ENCODE measurements at places on chromosomes 6 and 20.

GRCh38 chr6:169830876-169831275 is 79.5 kb downstream of the ERMARD start:
- DNase-seq: no peak

DNA sequence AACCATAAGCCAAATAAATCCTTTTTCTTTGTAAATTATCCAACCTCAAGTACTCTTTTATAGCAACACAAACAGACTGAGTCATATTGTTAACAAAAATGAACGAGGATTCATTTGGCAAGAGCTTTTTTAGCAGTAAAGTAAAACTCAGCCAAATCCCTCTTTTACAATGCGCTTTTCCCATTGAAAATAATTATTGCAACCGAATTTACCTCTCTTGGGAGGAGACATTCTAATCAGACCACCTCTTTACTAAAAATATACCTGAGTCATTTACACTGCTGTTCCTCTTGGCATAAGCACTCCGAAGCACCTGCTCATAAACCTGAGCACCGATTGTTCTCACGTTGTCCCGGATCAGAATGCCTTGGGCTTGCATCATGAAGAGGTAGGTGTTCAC is 57.4 kb downstream of the B4GALT5 start:
- no peak for DNase-seq

- no peak for DNase-seq
Observed at GRCh38 chr20:51206032-51206662, 183.2 kb upstream of the KCNG1 start.

GRCh38 chr20:51028616-51029212 is 5.8 kb upstream of the KCNG1 start:
- DNase-seq: no peak

DNA sequence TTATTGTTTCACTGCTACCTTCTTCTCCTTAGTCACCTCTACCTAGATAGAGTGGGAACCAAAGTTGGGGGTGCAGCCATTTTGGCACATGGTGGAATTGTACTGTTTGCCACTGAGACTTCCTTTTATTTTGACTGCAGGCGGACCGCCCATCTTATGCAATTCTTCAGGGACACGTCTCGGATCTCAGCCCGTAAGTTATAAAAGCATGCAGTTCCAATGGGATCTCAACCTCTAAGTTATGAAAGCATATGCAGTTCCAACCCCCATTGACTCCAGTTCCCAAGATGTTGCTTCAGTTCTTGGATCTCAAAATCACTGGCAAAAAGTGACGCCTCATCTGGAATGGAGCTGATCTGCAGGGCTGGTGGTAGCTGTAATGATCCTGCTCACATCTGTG is 41.2 kb upstream of the CDH4 start:
- no peak for DNase-seq

GRCh38 chr6:168703990-168704389 is 263.0 kb downstream of the SMOC2 start:
- no peak for DNase-seq

GRCh38 chr6:110886555-110887167 is 12.1 kb downstream of the AMD1 start:
- DNase-seq: no peak

DNA sequence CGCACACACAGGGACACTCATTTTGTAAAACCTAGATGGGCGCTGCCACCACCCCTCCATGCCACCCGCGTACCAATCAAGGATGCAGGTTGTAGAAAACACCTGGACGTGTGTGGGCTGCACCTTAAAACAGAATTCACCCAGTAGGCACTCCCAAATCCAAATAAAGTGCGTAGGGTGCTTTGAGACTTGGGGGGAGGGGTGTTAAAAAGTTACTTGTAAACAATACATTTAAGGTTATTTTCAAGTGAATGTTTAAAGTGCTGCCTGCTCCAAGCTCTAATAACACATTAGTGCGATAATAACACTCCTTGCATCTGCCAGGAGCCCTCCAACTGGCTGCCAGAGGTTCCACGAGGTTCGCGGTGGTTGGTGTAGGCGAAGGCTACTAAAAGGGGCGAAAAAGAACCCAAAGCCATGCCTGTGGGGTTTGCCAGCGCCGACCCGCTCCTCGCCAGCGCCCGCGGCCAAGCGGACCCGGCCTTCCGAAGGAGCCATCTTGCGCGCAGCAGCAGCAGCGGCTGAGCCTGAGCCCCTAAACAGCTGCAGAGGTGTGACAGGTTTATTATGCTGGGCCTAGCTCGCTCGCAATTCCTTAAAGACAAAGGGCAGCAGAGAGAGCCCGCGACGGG is 11.5 kb downstream of the FOXC1 start:
- no peak for DNase-seq

DNA sequence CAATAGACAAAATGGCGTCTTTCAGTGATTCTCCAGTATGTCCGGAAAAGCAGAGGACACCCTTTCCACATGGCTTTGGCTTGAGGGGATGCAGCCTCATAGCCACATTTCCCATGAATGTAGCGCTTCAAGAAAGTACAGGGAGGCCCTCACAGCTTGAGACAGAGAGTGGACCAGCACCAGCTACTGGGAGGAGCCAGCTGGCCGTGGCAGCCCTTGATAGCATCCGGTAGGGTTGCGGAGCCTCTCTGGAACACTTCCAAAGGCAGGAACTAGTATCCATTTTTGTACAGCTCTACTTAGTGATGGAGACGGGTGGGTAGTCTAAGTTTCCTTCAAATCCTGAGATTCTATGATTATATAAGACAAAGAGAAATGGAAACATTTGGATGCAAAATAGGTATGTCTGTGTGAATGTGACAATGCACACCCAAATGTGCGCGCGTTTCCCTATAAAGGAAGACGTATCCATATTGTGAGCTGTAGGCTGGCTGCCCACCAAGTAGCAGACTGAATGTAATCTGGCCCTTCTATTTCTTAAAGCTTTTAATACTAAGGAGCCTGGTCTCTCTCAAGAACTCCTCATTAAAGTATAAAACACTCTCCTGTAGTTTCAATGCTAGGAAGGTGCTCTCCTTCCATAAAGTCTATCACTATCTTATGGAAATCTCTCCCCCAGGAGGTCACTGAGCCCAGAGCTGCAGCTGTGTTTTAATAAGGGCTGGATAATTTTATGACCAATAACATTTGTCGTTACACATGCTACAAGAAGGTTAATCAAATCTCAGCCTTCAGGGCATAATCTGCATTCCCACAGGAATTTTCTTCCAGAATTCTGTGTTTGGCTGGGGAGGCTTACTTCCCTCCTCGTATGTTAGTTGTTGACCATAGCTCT is 74.0 kb downstream of the SOBP start:
- DNase-seq: no peak

DNA sequence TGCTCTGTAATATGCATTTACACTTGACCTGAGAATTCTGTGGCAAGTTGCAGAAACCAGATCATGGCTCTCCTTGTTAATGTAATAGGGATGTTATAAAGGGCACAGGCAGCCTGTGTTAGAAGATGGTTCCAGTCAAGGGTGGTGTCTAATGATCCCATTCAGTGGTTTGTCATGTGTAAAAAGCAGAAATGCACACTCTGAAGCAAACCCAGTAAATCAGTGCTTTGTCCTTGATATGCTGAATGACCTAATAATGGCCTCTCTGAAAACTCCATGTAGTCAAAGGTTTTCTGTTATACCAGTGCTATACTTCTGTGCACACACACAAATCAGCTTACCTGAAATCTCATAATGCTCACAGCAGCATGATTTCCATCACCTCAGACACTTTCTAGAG is 66.2 kb downstream of the SOBP start:
- DNase-seq: no peak

GRCh38 chr6:8852332-8852731 is 417.0 kb upstream of the SLC35B3 start:
- DNase-seq: no peak

DNA sequence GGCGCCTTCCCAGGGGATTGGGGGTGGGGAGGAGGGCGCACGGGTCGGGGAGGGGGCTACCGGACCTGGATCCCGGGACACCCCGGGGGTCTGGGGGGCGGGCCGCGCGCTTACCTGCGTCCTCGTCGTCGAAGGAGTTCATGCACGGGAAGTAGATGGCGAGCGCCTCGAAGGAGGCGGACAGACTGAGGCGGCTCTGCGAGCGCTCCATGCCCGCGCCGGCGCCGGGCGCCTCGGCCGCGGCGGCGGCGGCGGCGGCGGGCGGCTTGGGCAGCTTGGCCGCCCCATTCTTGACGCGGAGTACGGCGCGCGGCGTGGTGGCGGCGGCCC is 320 bp downstream of the RIMS4 start:
- no peak for DNase-seq

DNA sequence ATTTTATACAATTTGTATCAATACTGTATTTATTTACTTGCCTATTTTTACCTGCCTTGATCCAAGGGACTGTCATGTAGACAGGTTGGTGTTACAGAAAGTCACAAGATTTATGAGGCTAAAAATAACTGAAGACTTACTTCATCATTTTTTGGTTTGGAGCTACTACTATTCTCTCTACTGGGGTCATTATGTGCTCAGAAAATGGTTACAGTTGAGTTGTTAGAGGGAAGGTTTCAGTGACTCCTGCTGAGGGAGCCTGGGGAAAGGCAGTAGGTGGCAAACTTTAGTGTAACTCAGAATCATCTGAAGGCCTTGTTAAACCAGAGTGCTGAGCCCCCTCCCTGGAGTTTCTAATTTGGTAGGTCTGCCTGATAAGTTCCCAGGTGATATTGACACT is 118.8 kb downstream of the TINAG start:
- no peak for DNase-seq

GRCh38 chr20:2798814-2799213 is 1.6 kb downstream of the CPXM1 start:
- no peak for DNase-seq

DNA sequence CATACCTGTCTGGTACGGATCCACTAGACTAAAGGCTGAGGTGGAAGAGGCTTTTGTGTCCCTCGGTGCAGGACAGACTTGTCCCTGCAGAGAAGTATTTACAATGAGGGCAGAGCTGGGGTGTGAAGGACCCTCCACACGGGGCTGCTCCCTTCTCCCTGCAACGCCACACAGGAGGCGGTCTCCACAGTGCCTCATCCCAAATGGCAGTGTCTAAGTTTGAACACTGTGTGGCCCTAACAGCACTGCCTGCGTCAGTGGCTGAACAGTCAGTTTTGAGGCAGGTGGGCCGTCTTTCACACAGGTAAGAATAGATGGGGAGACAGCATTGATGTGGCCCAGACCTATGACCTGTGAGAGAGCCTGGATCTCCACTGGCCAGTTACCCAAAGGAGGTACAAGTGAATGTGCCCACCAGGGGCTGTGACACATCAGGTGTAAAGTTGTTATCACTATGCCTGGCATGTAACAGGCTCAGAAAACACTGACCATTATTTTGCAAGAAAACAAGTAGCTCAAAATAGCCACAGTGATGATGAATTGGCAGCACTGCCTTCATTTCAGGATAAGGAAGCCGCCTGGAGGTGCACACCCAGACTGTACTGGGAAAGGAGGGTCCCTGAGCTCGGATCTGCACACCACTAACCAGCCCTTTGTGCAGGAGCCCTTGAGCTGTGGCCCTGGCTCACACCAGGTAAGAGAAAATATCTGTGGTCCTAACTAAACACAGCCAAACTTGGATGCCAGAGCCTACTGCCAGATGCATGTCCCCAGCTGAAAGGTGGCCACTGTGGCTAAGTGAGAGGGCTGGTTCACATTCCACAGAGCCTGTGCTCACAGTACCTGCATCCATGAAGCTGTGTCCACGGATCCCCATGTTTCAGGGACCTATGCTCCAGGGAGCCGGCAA is 246.7 kb downstream of the DLL1 start:
- no peak for DNase-seq

GRCh38 chr6:43770372-43771209 is 580 bp downstream of the VEGFA start:
- DNase-seq: no peak

DNA sequence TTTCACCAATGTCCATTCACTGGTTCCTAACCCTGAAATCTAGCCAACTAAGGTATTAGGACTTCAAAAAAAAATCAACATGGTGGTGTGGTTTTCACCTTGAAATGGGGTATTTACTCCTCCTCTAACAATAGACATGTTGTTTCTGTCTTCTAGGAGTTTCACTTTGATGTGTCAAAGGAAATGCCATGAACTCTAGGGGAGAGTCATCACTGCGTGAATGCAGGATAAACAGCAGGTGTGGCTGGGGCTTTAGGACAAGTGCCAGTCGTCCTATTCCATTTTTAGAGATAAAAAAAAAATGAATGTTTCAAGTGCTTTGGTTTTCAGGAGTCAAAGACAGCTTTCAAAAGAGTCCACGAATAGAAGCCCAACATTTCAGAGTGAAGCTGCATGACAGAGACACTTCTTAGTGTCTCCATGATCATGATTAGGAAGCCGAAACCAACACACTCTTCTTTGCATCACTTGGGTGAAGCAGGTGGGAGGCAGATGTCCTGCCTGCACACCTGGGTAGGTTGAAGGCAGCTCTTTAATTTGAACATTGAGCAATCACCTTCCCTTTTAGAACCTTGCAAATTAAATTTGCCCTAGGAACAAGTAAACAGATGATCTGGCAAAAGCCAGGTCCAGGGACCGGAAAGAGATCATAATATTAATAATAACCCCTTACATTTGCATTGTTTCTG is 328.5 kb upstream of the PRDM1 start:
- no peak for DNase-seq

GRCh38 chr6:14533446-14533845 is 415.9 kb downstream of the CD83 start:
- DNase-seq: no peak

GRCh38 chr20:13960525-13960924 is 29.9 kb downstream of the SEL1L2 start:
- no peak for DNase-seq

DNA sequence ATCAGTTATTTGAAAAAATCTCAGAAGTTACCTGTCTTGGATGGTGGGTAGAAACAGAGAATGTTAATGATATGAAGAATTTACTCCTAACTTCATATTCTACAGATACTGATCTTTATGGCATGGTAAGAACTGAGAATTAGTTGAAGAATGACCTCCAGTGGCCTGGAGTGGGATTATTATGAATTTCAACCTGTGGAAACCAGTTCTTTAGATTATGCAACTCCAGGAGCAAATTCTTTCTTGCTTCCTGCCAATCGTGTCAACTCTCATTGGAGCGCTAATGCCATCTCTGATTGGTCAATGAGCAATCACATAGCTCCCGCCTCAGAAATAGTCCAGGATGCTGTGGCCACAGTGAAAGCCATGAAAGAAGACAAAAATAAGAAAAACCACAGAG is 40.6 kb downstream of the LYRM2 start:
- no peak for DNase-seq

- DNase-seq: no peak
Observed at GRCh38 chr6:144338951-144339700, 54.0 kb downstream of the UTRN start.

- DNase-seq: no peak
Observed at GRCh38 chr6:39843305-39844020, 51.3 kb downstream of the DAAM2 start.

GRCh38 chr6:21111093-21111725 is 482.3 kb upstream of the SOX4 start:
- no peak for DNase-seq

GRCh38 chr6:110327391-110327790 is 30.8 kb downstream of the METTL24 start:
- no peak for DNase-seq

DNA sequence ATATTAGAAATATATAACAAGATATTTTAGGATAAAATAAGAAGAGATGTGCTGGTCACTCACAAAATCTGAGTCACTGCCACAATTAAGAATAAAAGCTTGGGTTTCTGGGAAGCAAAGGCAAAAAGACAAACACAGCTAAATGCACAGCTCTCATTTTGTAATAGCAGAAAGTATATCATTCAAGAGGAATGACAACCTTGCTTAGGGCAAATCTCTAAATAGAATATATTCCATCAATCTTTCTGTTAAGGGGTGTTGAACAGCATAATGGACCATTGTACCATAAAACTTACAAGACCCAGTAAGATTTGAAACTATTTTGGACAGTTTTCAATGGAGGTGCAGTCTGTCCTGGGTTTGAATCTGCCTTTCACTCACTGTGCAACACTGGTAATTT is 464.9 kb upstream of the SOX4 start:
- DNase-seq: no peak
